ENCODE measurements at places on chromosomes 6 and 20.

GRCh38 chr6:27825025-27825793, 87.0 kb downstream of the OR2B2 start:
- DNase-seq, result no peak

- DNase-seq, result no peak
These were observed 744 bp upstream of the FOXO3 start for GRCh38 chr6:108559884-108560462.

- DNase-seq, result no peak
These were observed 66.4 kb downstream of the LY86 start for GRCh38 chr6:6654599-6655575.

DNA sequence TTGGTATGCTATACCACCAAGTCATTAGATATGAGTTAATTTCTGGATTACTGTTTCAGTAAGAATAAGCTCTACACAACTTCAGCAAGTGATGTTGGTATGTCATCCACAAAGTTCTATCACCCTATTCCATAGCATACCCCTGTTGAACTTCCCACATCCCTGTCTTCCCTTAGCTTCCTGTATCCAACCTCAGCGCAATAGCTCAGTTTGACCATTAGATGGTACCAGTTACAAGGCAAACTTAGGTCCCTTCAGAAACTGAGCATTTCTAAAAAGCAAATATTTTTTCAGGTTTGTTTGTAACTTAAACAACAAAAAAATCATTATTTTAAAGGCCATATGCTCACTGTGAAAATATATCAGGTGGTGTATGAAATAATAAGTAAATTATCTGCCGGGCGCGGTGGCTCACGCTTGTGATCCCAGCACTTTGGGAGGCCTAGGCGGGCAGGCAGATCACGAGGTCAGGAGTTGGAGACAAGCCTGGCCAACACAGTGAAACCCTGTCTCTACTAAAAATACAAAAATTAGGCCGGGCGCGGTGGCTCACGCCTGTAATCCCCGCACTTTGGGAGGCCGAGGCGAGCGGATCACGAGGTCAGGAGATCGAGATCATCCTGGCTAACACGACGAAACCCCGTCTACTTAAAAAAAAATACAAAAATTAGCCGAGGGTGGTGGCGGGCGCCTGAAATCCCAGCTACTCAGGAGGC, 8.8 kb upstream of the MOG start:
- DNase-seq, result peak; percentile 36

GRCh38 chr20:21234324-21234723, 68.8 kb upstream of the XRN2 start:
- no peak for DNase-seq

DNA sequence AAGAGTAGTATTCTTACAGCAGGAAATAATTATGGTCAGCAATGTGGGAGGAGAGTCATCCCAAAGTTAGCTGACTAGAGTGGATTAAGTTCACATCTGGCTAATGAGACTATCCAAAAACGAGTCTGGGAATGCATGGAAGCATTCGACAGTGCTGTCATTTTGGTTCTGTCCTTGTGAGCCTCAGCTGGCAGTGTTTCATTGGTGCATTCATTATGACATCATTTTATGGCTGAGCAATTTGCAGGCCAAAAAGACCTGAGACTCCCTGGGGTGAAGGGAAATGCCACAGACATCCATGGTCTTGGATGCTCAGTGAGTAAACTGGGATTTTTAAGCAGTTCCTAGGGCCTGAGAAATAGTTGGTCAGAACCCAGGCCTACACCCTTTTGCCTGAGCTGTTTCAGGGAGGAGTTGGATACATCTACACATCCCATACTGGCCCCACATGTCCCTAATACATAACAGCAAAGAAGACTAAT, 196.4 kb upstream of the CCN2 start:
- no peak for DNase-seq

DNA sequence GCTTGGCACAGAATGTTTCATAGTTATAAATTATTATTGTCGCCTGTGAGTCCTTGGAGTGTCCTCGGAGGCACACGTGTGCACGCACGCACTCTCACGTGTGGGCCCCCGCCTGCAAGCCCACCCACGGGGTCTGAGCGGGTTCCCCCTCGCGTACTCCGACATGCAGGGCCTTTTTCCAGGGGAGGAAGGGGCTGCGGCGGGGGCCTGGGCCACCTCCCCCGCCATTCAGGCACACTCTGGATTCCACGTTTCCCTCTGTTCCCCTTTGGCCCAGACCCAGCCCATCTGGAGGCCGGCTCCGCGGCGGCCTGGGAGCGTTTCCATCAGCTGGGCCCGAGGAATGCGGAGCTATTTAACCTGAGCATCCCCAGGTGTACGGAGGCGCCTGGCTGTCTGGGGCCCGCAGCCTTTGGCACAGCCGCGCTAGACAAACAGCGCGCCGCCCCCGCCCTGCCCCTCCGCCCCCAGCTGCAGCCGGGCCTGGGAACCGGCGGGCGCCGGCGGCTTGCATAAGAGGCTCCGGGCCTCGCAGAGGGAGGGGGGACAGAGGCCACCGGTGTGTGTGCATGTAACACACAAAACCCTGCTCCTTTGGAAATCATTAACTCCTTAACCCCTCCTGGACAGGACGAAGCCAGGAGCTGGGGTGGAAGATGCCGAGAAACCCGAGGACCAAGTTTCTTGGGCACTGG, 3.3 kb downstream of the ID1 start:
- DNase-seq, result peak; percentile 43

GRCh38 chr6:3247255-3248146, 11.2 kb upstream of the PSMG4 start:
- peak; percentile 94 for DNase-seq

GRCh38 chr6:32329141-32329540, 42.6 kb downstream of the TSBP1 start:
- DNase-seq, result no peak

DNA sequence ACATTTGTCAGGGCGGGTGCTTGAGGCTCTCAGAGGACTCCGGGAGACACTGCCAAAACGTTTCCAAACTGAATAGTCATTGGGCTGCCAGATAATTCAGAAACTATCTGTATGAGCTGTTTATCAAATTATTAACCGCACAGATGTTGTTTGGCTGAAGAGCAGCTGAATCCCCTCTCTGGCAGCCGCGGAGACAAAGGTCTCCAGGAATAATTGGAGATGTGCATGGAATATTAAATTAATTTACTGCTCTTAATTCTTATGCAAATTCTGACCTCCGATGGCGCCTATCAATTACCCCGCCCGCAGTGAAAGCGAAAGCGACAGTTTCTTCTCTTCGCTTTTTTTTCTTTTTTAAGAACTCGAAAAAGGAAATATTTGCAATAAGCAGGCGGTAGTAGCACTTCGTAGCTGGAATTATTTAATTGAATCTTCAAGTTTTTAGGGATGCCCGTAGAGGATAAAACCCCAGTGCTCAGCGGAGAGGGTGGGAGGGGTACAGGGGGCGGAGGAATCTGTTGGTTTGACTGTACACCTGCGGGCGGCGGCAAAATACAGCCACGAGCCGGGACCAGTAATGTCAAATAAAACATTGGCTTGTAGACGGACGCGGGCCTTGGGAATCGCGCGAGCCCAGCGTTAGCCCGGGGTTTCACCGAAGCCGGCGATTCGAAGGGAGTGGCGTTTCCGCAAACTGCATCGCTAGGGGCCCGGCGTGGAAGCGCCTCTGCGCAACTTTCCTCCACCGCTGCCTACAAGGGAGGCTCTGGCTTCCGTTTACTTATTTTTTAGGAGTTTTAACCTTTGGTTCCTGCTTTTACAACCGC, 6.2 kb downstream of the LINC00237 start:
- DNase-seq, result no peak

DNA sequence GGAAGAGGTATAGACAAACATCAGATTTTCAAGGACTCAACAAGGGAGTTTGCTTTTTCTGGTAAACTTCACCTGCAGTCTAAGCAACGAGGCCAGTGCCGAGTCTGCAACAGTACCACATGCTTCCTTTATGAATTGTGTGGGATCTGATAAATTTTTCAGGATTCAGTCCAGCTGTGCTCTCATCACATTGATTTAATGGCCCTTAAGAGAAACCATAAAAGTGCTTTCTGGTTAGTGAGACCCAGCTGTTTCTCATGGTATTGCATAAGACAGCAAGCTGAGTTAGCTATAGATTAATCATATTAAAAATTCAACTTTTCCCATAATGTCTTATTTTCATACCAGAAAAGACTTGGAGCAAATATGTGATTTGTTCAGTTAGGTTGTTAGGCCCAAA, 291.4 kb downstream of the CENPW start:
- DNase-seq, result no peak

- DNase-seq, result no peak
These were observed 83.5 kb downstream of the LYRM2 start for GRCh38 chr6:89555031-89555430.

- no peak for DNase-seq
These were observed 105.2 kb downstream of the NFATC2 start for GRCh38 chr20:51437182-51437924.

DNA sequence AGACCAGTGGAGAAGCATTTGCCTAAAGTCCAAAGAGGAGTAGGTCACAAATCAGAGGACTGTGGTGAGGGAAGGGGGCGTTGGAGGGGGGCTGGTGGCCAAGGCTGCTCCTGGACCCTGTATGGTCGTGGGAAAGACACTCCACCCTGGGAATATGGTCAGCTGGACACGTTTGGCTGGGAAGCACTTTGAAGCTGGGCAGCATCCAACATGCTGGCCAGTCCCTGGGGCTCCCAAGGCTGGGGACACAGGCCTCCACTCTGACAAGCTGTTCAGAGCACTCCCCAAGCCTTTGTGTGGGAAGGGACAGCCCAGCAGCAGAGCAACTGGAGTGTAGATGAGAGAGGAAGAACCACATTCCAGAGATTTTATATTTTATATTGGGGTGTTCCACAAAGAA, 203.2 kb downstream of the ANKRD60 start:
- no peak for DNase-seq

DNA sequence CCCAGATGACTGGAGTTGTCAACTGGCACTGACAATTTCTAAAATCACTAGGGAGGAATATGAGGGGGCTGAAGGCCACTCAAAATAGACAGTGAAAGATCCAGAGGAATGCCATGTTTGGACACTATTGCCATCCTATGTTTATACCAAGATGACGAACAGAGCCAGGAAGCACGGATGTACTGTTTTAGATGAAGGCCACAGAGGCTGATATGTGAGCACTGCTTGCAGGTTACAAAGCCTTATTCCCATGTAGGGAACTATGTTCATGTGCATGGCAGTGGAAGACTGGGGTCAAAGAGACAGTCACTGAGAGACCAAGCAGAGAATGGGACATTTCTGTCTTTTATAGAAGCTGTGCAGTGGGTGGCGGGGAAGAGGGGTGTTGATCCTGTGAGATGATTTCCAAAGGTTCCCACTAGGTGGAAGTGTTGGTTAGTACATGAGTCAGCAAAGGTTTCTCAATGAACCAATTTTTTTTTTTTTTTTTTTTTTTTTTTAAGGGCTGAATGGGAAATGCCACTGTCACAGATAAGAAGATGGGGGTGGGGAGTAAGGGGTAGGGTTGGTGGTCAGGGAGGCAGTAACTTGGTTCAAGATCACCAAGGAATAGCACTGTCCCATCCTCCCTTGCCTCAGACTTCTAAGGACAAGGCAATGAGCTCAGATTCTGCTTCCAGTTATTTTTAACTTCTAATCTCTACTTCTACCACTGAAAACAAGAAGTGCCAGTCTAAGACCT, 46.7 kb upstream of the MOCS1 start:
- DNase-seq, result peak; percentile 5

GRCh38 chr6:57097596-57097995, 7.6 kb downstream of the ZNF451 start:
- no peak for DNase-seq

DNA sequence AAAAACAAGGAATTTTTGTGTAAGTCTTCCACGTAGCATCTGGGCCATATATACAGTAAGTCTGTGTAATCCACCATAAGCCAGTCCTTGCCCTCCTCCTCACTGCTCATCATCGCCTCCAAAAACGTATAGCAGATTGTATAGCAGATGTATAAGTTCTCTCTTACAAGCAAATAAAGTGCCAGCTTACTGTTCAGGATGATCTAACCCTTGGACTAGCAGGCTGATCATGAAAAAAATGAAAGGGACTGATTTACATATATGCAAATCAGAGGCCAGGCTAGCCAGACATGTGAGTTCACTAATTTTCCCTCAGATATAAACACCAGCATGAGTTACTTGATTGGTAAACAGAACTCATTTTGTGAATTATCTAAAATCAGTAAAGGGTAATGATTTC, 171.5 kb downstream of the LY86 start:
- no peak for DNase-seq

GRCh38 chr6:139392794-139393193, 18.3 kb upstream of the CITED2 start:
- no peak for DNase-seq

DNA sequence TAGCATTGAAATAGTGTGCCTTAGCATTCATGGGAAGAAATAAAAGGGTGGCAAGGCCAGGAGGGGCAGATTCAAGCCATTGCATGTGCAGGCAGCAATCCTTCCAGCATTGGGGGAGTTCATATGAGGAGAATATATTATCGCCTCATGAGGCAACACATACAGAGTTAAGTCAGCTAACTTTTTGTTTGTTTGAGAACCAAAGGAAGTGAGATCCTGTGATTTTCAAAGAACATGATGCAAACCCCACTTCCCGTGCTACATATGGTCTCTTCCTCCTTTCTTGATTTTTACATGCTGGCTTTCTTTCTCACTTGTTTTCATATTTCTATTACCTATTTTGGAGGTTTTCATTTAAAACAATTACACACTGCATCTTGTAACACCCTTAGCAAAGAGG, 579.7 kb upstream of the ARID1B start:
- DNase-seq, result no peak

GRCh38 chr20:61332016-61332975, 80.2 kb downstream of the CDH4 start:
- DNase-seq, result no peak

DNA sequence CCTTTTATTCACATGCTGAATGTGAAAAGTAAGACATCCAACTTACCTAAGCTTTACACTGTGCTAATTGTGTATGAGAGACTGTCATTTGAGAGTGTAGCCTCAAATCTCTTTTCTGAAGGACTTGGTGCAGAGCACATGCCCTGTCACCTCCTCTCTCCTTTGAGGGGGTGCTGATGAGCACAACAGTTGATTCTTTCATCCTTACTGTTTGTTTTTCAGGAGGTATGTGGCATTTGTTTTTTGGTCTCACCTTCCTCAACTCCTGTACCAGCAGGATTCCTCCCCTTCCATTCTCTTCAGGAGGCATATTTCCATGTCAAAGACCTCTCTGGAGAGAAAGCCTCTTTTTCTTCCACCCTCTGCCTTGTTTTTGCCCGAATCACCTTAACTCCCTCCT, 252.6 kb upstream of the CITED2 start:
- no peak for DNase-seq

DNA sequence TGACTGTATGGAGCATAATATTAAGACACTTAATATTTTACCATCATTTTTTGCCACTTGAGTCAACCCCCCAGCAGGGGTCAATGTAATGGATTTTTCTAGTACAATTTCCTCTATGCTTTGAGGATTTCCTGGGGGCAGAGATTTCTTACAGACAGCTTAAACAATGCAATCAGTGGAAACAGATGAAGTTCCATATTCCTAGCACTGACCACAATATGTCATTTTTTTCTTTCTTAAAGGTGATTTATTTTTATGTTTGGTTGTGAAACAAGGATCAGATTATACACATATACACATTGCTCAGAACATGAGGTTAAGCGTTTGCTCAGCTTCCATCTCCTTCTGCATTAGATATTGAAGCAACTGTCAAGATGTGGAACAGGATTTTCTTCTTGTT, 82.0 kb upstream of the ID4 start:
- no peak for DNase-seq

Data from midbrain (tissue), 1 donor.